ENCODE measurements at places on chromosomes 2 and 18.

- DNase-seq: no peak
Observed at GRCh38 chr18:39966275-39966674, 1988.8 kb upstream of the PIK3C3 start.

GRCh38 chr2:205741256-205741978 lies 59.1 kb downstream of the NRP2 start:
- no peak for DNase-seq

DNA sequence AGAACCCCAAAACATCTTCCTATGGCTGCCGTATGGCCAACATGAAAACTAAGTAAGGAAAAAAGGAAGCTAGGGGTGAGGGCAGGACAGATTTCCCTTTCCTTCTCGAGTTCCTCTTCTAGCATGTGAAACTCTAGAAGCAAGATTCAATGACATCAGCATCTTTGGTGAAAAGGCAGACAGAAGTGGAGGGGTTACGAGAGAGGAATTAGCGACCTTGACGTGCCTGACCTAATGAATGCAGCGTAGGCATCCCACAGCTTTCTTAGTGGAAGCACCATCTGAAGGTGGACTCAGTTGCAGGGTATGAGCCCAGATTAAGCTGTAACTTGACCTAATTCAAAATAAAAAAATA lies 47.9 kb upstream of the PELI1 start:
- DNase-seq: no peak

DNA sequence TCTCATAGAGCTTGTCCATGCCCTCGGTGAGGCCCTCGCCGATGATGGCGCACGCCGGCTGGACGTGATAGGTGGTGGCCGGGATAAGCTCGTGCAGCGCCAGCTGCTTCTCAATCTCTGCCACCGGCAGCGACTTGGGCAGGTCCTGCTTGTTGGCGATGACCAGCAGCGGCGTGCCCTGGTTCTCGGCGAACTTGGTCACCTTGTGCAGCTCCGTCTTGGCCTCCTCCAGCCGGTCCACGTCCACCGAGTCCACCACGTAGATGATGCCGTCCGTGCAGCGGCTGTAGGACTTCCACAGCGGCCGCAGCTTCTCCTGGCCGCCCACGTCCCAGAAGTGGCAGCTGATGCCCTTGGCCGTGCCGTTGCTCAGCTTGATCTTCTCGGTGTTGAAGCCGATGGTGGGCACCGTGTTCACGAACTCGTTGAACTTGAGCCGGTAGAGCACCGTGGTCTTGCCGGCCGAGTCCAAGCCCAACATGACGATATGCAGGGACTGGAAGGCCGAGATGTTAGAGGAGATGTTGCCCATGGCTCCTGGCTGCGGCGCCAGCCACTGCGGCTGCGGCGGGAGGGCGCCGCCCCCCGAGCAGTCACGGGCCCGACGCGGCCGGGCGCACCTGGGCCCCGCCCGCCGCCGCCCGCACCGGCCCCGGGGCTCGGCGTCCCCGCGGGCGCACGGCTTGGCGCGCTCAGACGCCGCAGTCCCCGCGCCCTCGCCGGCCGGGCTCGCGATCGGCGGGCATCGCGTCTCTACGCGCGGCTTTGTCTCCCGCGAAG lies 636 bp downstream of the ARL4C start:
- peak; percentile 20 for DNase-seq

GRCh38 chr2:112021781-112022231 lies 33.3 kb upstream of the TMEM87B start:
- DNase-seq: no peak
